Urinary bladder (tissue), 4 donors: ENCODE measurements at places on chromosomes 6 and 20. TPM values are rescaled to one million over a fixed set of nuclear protein-coding genes. Genes with fewer than 3 reads are reported as not detected.

DNA sequence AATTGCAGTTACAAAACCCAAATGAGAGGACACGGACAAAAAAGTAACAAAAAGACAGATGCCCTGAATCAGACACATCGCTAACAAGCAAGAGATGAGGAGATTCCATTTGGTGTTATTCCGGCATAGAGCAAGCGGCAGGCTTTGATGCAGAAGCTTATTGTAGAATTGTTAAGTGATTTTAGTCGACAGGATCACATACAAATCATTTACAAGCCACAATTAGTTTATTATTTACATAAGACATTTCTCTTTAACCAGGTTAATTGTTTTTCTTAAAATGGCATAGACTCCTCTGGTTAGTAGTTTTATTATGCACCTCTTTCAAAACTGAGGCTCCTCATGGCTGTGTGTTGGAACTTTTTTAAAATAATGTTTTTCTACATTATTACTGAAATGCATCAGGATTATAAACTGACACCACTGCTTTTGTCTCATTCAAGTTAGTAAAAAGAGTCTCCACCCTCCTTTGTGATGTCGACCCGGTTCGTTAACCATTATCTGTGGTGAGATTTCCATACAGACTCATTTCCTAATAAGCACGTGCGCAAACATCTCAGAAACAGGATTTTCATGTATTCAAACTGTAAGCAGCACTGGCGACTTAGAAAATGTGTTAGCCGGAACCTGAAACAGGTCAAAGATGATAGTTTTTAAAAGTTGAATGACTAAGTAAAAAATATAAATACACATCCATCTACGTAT lies 119.8 kb downstream of the COL12A1 start:
- no peak for DNase-seq

Gene BNIP5
- polyA plus RNA-seq: not detected

Gene GSTA2
- polyA plus RNA-seq: not detected

DNA sequence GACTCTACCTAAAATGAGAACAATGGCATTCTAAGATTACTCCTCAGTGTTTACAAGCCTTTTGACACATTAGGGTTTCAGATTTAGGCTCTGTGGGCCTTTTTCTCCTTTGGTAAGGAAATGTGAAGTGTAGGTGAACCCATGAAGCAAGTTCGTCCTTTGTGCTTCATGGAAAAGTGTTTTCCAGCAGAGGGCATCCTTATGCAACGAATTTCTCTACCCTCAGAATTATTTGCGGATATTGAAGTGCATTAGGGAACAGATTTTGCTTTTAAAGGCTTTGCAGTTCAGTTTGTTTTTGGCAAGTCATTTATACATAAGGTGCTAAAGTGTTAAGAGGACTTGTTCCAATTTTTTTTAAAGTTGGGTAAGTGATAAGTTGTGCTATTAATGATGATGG lies 55.7 kb upstream of the FERMT1 start:
- peak; percentile 28 for DNase-seq

Gene SPATA25
- polyA plus RNA-seq: 3.8 TPM

Gene PLEKHG1
- 6.9 TPM for polyA plus RNA-seq

DNA sequence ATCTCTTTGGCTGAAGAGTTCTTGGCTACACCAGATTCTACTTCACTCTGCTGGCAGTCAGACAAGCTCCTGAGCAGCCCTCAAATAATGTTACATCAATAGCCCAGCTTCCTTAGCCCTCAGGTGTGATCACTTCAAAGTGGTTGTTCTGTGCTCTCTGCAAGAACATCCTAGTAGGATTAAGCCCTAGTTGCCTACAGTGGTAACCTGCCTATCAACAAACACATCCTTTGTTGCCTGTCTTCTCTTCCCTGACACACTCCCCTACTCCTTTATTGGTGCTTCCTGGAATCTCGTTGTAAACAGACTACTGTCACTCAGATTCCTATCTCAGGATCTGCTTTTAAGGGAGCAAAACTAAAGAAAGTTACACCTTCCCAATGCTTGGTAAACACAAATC lies 45.1 kb upstream of the TASP1 start:
- no peak for DNase-seq

- DNase-seq: no peak
These were observed 34.8 kb upstream of the BAG2 start for GRCh38 chr6:57137350-57137749.

- DNase-seq: no peak
These were observed 229.9 kb downstream of the NRN1 start for GRCh38 chr6:5776706-5777390.

DNA sequence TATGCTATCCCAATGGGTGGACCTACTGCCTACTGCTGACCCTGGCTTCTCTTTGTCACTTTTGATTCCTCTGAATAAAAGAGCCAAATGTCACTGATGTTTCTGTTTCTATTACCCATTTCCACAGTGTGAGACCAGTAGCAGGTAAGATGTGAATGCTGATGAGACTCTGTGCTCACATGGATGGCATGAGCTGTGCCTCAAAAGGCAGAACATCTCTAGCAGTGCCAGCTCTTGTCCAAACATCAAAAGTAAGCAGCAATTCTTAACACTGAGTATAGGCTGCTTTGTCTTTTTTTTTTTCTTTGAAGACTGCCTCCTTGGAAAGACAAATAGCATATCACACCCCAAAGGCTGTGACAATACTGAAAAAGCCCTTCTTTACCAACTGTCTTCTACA lies 459.2 kb upstream of the RUNX2 start:
- DNase-seq: no peak

DNA sequence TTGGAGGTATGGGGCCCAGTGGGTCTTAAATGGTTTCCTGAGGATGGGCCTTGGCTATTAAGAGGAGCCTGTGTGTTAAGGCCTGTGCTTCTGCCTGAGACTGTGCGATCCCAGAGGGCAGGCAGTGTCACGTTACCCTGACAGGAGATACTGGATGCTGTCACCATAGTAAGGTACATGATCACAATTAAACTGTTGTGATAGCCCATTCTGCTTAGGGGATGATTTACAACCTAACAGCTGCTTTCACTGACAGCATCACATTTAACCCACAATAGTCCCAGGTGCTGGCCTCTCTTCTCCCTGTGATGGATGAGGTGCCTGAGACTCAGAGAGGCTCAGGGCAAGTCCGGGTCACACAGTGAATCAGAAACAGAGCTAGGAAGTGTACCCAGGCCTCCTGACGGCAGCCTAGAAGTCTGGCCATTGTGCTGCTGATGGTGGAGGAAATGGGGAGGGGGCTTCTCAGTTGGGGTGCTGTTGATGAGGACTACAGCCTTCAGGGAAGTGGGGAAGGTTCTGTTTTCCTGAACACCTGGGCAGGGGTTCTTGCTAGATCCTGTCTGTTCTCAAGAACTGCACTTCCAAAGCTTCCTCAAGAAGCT lies 97.3 kb downstream of the MDGA1 start:
- DNase-seq: no peak

DNA sequence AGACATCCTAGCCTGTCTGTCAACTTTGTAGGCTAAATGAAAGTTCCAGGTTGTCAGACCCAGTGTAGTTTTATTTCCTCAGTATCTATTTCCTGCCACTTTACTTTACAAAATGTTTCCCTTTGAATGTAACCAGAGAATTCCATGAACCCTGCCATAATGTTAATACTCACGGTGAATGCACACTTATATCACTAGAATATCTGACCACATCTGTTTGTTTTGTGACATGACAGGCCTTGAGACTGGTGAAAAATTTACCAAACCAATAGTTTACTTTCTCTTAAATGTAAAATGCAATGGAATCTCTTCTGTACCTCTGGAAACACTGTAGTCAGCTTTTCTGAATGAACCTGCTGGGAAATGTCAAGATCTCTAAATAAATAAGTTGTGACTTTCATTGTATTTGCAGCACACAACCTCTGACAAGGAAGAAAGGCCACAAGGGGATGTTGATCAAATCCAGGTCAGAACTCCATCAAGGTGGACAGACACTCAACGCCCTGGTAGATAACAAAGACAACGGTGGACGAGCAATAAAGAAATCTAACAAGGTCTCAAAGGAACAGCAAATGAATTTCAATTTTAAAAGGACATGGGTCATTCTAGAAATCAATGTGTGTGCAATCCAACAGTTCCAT lies 59.2 kb downstream of the BACH2 start:
- no peak for DNase-seq

Gene FOXQ1
- 9.0 TPM for polyA plus RNA-seq

DNA sequence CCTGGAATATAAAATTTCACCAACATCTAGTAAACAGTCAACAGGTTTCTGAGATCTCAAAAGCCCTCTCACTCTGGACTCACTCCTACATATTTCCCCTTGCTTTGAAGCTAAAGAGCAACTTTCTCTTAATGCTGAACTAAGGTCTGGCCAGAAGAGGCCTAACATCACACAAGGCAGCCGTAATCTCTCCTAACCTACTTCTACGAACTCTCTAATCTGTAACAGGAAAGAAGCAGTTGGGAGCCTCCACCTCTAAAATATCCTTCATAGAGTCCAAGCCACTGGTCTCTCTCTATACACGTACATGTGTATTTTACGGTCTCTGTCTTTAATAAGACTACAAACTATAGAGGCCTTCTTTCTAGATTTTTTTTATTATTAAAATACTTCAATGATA lies 72.0 kb downstream of the REV3L start:
- no peak for DNase-seq

DNA sequence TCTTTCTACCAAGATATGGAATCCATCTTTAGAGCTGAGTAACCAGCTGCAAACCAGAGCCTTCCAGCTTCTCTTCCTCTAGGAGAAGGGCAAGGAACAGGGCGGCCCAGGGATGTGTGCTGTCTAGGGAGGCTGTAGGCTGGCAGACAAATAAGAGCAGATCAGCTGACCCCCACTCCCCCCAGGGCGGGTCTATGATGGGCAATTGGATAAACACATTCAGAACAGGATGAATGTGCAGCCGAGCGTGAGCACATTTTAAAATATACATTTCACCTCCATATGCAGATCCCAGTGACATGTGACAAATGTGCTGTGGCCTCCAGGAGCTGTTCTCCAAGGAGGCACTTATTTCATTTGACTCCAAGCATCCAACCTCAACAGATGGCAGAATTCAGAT lies 580.1 kb downstream of the PTPRT start:
- no peak for DNase-seq

- no peak for DNase-seq
These were observed 18.5 kb downstream of the BTBD3 start for GRCh38 chr20:11936157-11936556.

DNA sequence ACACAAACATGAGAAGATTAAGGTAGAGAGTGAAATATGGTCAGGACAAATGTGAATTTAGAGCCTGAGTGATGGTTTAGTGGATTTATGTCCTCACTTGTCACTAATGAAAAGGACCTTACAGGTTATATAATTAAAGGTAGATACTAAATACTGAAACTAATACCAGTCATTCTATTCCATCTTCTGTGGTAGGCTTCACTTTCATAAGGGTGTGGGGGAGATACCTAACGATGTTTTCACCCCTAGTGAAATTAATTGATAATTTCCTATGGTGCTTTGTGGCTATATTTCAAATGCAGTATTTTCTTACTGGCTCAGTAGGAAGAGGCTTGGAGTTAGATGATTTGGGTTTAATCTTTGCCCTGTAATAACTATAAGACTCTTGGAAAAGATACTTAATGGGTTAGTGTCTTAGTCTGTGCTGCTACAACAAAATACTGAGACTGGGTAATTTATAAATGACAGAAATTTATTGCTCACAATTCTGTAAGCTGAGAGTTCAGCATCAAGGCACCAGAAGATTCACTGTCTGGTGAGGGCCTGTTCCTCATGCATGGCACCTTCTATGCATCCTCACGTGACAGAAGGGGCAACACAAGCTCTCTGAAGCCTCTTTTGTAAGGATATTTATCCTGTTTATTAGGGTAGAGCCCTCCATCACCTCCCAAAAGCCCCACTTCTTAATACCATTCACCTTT lies 21.3 kb downstream of the RNF217 start:
- no peak for DNase-seq

- no peak for DNase-seq
These were observed 124.4 kb upstream of the FOXQ1 start for GRCh38 chr6:1187293-1188131.

DNA sequence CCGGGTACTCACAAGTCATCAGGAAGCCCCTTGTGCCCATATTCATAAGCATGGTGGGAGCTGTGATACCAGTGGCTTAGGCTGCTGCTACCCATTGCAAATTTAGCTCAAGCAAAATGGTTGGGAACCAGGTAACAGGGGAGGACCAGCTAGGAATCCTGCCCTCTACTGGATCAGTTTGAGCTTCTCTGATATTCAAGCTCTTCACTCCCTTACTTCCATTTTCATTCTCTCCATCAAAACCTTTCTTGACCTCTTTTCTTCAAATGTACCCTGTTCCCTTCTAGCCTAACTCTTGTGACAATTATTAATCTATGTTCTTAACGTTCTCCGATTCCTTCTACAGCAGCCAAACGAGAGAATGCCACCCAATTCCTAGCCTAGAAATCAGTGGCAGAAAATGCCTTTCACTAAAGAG lies 9.7 kb downstream of the NOL7 start:
- no peak for DNase-seq

DNA sequence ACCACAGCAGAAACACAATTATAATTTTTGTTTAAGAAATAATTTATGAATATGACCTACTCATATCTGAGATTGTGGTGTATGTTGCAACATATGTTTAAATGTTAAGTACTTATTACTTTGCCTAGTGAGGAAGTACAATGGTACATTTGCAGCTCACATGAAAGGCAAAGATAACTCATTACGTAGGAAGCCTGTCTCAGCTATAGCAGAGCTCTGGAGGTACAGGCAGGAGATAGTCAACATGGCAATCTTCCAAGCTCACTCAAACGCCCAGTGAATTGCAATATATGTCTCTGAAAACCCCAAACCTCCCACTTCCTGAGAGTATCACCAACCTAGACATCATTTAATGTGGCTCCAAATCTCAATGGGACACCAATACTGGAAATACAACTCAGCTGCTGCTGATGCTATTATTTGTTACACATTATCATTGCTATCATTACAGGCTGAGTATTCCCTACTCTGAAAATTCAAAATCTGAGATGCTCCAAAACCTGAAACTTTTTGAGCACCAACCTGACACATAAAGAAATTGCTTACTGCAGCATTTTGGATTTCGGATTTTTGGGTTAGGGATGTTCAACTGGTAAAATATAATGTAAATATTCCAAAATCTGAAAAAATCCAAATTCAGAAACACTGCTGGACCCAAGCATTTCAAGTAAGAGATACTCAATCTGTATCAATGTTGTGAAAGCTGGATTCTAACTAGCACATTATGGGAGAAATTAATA lies 25.1 kb upstream of the GSTA4 start:
- no peak for DNase-seq

DNA sequence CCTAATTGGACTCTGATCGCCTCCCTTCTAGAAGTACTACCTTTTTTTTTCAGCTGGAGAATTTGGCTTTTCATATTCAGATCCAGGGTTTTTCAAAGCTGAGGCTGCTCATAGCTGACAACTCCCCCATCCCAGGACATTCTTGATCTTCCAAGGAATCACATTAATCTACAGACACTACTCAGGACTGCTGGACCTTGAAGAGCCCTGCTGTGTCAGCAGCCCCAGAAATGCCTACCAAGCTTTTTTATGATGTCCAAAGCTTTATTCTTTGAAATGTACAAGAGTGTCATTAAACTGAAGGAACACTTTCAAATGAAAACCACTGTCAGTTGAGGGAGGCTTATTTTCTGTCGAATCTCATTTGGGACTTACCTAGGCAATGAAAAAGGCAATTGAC lies 704.1 kb downstream of the PTPRT start:
- no peak for DNase-seq

GRCh38 chr20:61804752-61805295 lies 260.9 kb downstream of the TAF4 start:
- DNase-seq: no peak
